ENCODE measurements at places on chromosomes 5 and 9. TPM values are rescaled to one million over a fixed set of nuclear protein-coding genes. Genes with fewer than 3 reads are reported as not detected.
A peak's percentile ranks its signal among the peaks of the same experiment; 100 is the strongest.

Gene PCDHGC5
- 1.0 TPM for total RNA-seq

Gene GPX3
- 54.4 TPM for total RNA-seq

Gene PCDHGB2
- 5.2 TPM for total RNA-seq

DNA sequence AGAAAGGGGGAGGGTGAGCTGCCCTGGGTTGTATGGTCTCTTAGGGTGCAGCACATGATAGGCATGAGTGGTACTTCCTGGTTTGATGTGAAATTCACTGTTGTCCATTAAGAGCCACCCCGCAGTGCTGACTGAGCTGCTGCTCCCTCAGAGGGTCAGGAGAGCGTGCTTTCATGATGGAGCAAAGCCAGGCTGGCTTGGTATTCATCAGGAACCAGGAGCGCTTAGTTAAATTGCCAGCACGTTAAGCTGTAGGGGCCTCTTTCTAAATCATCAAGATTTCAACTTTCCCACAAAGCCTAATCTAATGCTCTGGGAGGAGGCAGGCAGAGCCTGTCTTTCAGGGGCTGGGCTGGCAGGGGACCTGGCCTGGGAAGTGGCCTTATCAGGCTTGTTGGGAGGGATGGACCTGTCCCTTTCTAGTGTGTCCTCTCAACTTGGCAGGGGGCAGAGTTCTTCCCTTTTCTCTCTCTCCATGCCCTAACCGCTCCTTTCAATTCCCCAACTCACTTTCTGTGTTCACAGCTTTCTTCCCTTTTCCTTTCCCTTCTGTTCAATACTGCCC lies 7.9 kb downstream of the CYSTM1 start:
- peak; percentile 77 for DNase-seq

Gene PRUNE2
- total RNA-seq = 4.3 TPM

- DNase-seq = no peak
Measured at GRCh38 chr5:115586525-115587146, 15.6 kb downstream of the TICAM2 start.

- DNase-seq = no peak
Measured at GRCh38 chr9:111118256-111118948, 80.1 kb upstream of the LPAR1 start.

Gene ARID3C
- total RNA-seq = 0.31 TPM

- DNase-seq = peak; percentile 17
Measured at GRCh38 chr9:89648247-89649000, 43.6 kb downstream of the GADD45G start.

- no peak for DNase-seq
Measured at GRCh38 chr9:91427873-91428272, 4.2 kb upstream of the NFIL3 start.

Gene CSNK1A1
- total RNA-seq = 214 TPM

DNA sequence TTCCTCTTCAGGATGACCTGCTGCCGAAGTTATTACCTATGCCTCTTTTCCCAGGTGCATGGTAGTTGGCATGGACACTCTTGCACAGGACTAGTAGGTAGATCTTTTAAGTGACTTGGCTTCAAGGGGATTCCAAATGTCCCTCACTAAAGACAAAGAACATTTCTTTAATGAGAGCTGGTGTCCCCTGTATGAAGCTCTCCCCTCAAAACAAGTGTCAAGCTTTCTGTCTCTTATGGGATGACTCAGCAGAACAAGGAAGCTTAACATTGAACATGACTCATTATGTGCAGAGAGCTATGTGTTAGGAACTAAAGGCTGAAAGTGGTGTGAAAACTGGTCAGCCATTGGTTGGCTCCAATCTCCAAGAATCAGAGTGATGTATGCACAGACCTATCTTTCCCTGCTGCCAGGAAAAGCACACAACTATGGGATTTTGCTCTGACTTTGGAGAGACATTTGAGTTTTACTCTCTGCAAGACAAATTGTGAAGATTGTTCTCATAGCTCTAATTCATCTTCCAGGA lies 120.5 kb downstream of the PRDM6 start:
- no peak for DNase-seq

DNA sequence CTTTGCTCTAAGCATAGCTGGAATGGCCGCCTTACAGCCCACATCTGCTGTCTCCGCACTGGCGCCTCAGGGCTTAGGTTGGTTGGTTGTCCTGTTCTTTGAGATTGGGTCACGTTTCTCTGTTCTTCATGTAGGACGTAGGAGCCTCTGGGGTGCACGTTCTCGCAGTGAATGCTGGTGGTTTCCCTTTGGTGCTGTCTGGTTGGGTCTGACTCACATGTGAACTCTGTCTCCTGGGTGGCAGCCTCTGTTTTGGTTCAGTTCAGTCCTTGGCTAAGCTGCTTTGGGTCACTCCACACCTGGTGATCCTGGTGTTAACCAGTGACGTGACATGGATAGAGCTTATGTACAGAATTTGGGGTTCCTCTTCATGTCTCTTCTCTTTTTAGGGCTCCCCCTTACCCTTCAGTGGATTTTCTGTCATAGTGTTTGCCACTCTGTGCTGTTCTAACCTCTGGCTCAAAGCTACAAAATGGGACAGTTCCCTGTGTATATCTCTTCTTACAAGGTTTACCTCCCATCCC lies 12.6 kb upstream of the LPCAT1 start:
- peak; percentile 29 for DNase-seq

DNA sequence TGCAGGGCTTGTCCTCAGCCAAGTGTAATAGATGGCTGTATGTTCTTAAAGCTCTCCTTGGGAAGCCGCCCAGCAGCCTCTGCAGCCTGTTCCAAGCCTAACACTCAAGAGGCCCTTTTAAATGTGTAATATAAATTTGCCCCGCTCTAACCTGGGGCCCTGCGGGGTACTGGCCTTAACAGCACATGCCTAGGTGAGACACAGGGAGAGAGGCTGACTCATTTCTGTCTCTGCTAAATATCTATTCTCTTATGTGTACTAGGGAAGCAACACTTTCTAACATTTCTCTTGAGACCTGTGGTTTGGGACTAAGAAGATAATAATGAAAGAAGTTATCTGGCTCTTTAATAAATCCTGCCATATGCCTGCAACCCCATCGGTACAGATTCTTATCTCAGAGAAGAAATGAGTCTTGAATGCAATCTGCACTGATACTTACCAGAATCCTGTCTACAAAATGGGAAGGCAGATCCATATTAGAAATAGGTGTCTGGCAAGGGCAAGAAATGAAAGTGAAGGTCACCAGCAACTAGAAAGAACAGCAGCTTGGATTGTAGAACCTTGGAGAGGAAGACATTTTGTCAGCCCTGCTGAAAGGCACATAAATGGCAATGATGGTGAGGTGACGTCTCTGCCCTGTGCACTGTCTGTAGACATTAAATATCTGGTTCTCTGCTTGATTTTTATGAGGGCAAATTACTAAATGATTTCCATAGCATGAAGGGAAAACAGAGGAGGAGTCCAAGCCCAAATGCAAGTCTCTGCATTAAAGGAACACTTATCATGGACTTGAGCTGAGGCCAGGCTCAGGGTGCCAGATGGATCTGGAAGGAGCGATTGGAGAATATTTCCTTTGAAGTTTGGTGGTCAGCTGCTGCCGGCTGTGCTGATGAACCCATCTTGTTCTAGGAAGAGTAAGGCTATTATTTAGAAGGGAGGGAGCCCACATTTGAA lies 14.5 kb upstream of the TGFBI start:
- DNase-seq = peak; percentile 29

DNA sequence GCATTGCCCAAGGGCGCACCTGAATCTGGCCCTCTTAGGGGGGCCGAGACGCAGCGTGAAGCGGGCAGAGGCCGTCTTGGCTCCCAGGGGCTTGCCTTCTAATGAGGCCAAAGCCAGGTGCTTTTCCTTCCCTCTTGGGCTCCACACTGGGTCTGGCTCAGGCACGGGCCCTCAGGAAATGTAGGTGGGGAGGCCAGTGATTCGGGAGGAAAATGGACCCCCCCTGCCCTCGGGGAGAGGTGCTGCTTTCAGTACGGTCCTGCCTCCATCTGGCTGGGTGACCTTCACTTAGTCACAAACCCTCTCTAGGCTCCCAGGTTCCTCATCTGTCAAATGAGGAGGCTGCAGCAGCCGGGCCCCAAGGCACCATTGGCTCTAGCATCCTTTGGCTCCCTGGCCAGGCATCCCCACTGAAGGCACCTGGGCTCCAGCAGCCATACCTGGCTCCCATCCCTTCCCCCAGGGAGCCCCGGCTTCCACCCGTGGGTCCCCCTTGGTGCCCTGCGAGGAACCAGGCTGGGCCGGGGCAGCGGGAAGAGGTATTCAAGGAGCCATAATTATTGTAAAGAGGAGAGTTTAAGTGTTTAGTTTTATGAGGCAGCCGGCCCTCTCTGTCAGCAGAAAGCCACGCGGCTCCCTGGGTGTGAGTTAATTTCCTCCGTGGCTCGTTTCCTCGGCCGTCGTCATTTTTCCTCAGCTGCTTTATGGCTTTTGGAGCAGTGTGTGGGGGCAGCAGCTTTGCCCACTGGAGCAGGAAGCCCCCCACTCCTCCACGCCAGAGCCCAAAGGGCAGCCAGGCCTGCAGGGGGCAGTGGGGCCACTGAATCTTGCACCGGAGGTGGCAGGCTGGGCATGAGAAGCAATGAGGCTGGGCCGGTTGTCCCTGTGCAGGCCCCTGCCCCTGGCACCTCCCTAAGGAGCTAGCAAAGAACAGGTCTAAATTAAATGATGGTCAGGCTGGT lies 24.9 kb upstream of the UNC5A start:
- no peak for DNase-seq

DNA sequence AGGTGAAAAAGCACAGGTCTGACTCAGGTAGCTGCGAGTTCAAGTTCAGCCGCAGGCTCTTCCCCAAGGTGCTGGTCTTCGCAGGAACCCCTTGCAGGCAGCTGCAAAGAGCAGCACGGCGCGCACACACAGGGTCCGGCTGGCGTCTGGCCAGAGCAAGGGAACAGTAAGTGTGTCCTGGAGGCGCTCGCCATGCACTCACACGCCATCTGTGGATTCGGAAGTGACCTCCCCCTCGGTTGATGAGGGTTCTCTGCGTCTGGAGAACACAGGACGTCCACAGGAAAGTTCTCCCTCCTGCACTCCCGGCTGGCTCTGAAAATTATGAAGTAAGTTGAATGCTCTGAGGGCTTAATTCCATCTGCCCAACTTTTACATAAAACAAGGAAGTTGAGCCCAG lies 14.0 kb upstream of the EGFL7 start:
- no peak for DNase-seq

DNA sequence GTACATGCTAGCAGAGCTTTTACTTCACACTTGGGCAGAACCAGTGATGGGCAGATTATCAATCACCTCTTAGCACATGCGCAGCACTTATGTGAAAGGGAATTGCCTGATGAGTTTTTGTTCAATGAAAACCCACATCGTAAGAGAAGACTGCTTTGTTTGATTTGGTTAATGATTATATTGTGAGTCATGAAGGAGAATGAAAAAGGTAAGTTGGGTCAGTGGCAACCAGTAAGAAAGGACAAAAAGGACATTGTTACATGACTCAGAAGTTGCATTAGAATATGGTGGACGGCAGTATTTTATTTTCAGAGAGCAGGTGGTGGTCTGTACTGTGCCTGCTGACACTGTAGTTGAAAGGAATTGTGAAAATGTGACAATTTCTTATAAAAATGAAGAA lies 127.4 kb downstream of the AOPEP start:
- no peak for DNase-seq

- DNase-seq = peak; percentile 94
Measured at GRCh38 chr9:112793213-112793810, 42.8 kb downstream of the SNX30 start.

DNA sequence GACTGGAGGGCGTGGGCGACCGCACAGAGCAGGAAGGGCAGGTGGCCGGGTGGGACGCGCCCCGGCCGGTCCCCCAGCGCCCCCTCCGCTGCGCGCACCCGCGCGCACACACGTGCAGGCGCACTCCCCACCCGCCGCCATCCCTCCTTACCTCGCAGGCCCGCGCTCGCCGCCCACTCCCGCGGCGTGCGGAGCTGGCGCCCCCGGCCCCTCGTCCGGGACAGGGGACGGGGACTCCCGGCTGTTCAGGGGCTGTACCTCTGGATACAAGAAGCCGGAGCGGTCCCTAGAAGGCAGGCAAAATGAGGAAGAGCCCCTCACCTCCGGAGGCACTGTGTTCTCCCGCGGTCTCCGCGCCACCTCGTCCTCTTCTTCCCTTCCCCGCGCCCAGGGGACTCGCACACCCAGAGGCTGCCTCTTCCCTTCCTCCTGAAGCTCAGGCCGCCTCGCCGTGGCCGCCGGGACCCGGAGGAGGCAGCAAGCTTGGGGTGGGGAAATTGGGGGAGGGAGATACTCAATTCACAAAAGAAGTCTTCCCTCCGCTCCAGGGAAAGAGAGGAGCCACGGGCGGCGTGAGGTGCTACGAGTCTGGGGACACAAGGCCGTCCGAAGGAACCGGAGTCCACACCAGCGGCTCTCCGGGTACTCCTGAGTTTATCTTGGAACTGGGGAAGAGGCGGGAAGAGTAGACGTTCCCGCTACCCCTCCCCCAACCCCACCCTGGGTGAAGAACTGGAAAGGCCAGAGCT lies 1.4 kb upstream of the GABRB2 start:
- peak; percentile 78 for DNase-seq

Gene ADAMTS2
- 2.6 TPM for total RNA-seq

DNA sequence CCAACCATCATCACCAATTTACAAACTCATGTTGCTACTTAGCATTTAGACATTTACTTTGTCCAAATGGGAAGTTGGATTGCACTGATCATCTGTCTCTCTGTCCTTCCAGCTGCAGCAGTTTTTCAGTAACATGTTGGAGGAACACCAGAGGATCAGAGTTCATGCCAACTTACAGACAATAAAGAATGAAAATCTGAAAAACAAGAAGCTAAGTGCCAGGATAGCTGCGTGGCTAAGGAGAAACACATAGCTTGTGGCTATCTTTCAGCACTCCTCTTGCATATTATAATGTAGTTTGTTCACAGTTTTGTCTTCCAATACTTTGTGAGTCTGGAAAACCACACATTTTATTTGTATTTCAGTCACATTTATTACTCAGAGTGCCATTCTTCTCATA lies 6.4 kb upstream of the ARL14EPL start:
- no peak for DNase-seq

Gene ISL1
- 6.4 TPM for total RNA-seq

GRCh38 chr9:121455527-121456239 lies 44.0 kb downstream of the GGTA1 start:
- DNase-seq = no peak

Gene SH3TC2
- 0.27 TPM for total RNA-seq

- no peak for DNase-seq
Measured at GRCh38 chr5:40277161-40277906, 402.4 kb upstream of the PTGER4 start.

Gene SCGB3A2
- total RNA-seq = 28.8 TPM

Gene PHF2
- 17.7 TPM for total RNA-seq
